ENCODE measurements at places on chromosomes 1 and 21.

- no peak for DNase-seq
Measured at GRCh38 chr21:25081096-25081495, 526.2 kb downstream of the MRPL39 start.

- DNase-seq: no peak
Measured at GRCh38 chr1:38444311-38444710, 397.7 kb upstream of the POU3F1 start.

GRCh38 chr1:20234788-20235535 is 48.6 kb upstream of the PLA2G2C start:
- no peak for DNase-seq

DNA sequence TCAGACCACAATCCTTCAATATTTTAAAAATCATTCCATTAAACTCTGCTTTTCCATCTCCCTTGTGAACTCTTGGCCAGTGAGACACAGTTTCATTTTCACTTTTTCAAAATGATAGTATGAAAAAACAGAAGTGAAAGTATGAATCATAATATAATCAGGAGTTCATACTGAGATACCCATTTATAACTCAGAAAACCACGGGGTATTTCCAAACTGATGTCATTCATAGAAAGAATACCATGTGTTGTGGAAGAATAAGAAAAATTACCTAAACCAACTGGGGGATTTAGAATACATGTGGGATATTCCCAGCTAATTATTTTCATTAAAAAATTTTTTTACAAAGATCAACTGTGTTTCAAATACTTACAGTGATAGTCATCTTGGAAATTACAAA is 149.9 kb downstream of the MRPL39 start:
- no peak for DNase-seq

- DNase-seq: no peak
Measured at GRCh38 chr1:40607921-40608320, 57.6 kb downstream of the RIMS3 start.

All from stimulated activated CD4-positive, alpha-beta T cell treated with anti-CD3 and anti-CD28 coated beads, Interleukin-12 subunit alpha, Interleukin-12 subunit beta, amount 100 ng/mL, for 24 hours (primary cell).